ENCODE measurements at places on chromosomes 13 and 19. TPM values are rescaled to one million over a fixed set of nuclear protein-coding genes. Genes with fewer than 3 reads are reported as not detected.

The KISS1R gene
- not detected for total RNA-seq

The KRTDAP gene
- not detected for total RNA-seq

The GJA3 gene
- total RNA-seq, result not detected

The TLE6 gene
- total RNA-seq, result 1.2 TPM

GRCh38 chr19:52664461-52664860, 26.3 kb upstream of the ZNF83 start:
- DNase-seq, result no peak

DNA sequence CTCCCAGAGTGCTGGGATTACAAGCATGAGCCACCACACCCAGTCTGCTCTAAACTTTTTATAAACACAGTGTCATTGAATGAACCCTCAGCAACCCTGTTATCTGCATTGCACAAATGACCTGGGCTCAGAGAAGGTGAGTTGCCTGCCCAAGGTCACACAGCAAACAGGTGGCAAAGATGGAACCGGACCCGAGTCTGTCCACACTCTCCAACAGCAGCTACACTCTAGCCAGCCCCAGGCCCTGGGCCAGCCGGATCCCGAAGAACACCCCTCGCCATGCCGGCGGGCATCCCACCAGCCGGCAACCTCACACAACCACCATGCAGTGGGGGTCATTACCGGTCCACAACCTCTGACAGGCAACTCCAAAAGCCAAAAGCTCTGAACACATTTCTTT, 14.5 kb downstream of the ERCC2 start:
- DNase-seq, result no peak

DNA sequence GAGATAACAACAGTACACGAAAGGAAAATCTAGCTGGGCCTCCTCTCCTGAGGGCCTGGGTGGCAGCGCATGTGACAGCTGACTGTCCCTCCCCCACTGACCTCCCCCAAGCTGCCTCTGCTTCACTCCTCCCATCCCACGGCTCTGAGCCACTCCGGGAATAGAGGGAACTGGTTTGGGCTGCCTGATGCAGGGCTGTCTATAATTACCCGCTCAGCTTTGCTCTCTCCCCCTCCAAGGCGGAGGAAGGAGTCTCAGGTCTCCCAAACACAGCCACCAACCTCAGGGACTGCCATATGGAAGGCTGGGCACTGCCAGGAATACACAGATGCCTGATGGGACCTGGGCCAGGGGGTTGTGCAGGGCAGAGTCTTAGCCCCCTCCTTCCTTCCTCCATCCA, 7.9 kb downstream of the NAPA start:
- no peak for DNase-seq

GRCh38 chr13:98208606-98209005, 31.5 kb upstream of the RNF113B start:
- no peak for DNase-seq

DNA sequence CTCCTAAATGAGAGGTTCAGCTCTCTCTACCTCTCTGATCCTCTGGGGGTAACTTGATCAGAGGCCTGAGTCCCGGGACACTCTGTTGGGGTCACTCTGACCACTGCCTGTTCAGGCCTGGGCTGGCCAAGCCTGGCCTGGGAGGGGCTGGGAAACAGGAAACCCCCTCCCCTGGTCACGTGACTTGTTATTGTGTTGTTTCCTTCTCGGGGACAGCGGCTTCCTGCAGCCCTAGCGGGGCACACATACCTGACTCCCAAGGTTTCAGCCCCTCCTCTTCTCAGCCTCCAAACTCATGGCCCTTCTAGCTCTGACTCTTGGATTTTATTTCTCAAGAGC, at the start of gene USHBP1:
TSS of gene USHBP1 (minus strand) at position 105 of the 339 bp plus-strand sequence. CDS start 446 bp downstream, outside the sequence.
- no peak for DNase-seq

DNA sequence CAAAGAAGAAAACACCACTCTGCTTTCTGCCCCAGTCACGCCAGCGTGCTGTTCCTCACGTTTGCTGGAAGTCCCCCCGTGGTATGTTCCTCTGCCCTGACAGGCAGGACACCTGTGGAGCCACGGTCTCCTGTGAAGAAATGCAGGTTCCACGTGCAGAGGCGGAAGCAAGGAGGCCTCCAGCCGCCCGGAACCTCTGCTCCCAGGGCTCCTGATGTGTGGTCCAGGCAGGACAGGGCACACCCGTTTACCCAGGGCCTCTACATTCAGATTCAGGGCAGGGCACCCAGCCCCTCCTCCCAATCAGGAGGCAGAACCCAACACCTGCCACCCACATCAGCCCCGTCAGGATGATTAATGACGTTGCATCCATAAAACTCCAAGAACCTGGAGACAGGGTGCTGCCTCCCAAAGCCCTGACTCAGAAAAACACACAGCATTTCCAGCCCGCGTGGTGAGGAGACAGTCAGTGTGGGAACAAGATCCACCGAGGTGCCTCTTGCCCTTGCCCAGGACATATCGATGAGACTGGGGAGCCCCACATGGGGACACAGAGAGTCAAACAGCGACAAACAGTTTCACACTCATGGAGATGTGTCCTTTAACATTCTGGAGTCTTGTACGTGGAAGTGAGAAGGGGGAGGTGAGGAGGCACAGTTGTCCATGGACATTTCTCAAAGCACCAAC, 76.2 kb downstream of the COL4A1 start:
- DNase-seq, result peak; percentile 74

- no peak for DNase-seq
These were observed 89.6 kb upstream of the SLC15A1 start for GRCh38 chr13:98842070-98842469.

- no peak for DNase-seq
These were observed 58.2 kb downstream of the NUFIP1 start for GRCh38 chr13:44930963-44931623.

Data from esophagus muscularis mucosa (tissue), 4 donors.